ENCODE measurements at places on chromosomes 11 and 22. TPM values are rescaled to one million over a fixed set of nuclear protein-coding genes. Genes with fewer than 3 reads are reported as not detected.
A peak's percentile ranks its signal among the peaks of the same experiment; 100 is the strongest.

The HOATZ gene
- not detected for total RNA-seq

The SMC1B gene
- not detected for total RNA-seq

The MMP12 gene
- 0.12 TPM for total RNA-seq

The MIOX gene
- 0.35 TPM for total RNA-seq

The BARX2 gene
- not detected for total RNA-seq

The IGLL5 gene
- total RNA-seq: not detected

The OR52M1 gene
- not detected for total RNA-seq

The SHANK3 gene
- 1.3 TPM for total RNA-seq

DNA sequence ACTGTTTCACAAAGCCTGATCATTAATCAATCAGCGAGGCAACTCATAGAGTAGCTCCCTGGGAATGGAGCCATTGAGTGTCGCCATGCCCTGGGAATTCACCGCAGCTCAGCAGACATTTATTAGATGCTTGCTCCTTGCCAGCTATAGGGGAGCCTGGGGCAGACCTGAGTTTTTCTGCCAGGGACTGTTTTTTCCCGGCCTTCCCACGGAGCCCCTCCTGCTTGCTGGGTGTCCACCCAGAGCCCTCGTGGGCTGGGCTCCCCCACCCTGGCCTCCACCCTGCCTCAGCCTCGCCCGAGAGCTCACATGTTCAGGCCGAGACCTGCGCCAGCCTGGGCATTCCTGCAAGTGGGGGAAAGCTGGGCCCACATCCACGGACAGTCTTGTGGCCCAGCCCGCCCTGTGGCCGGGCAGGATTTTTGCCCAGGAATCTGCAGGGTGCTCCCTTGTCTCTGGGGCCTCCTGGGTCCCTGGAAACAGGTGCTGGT lies 64.9 kb downstream of the SMIM38 start:
- DNase-seq: peak; percentile 57

GRCh38 chr11:62493801-62494200 lies 52.8 kb downstream of the AHNAK start:
- DNase-seq: no peak

- DNase-seq: no peak
Observed at GRCh38 chr11:15871904-15872626, 484.3 kb downstream of the SOX6 start.

- peak; percentile 55 for DNase-seq
Observed at GRCh38 chr11:28833670-28834069, 725.5 kb downstream of the METTL15 start.

DNA sequence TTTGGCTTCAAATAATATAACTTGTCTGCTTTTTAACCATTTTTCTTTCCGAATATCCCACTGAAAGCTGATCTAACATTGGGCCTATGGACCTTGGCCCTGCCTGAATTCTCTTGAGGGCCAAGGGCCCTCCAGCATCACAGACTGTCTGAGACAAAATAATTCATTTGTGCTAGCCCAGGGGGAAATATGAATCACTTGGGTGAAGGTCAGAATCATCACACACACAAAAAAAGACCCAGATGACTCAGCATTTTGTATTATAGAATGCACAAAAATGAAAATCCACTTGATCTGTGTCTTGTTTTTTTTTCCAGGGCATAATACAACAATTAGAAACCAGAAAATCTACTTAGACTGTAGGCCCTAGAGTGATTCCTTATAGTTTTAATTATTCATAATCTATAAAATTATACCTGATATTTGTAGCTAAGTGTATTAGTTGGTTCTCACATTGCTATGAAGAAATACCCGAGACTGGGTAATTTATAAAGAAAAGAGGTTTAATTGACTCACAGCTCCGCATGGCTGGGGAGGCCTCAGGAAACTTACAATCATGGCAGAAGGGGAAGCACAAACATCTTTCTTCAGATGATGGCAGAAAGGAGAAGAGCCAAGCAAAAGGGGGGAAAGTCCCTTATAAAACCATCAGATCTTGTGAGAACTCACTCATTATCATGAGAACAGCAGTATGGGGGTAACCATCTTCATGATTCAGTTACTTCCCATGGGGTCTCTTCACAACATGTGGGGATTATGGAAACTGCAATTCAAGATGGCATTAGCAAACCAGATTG lies 15.6 kb upstream of the RDX start:
- DNase-seq: peak; percentile 13

DNA sequence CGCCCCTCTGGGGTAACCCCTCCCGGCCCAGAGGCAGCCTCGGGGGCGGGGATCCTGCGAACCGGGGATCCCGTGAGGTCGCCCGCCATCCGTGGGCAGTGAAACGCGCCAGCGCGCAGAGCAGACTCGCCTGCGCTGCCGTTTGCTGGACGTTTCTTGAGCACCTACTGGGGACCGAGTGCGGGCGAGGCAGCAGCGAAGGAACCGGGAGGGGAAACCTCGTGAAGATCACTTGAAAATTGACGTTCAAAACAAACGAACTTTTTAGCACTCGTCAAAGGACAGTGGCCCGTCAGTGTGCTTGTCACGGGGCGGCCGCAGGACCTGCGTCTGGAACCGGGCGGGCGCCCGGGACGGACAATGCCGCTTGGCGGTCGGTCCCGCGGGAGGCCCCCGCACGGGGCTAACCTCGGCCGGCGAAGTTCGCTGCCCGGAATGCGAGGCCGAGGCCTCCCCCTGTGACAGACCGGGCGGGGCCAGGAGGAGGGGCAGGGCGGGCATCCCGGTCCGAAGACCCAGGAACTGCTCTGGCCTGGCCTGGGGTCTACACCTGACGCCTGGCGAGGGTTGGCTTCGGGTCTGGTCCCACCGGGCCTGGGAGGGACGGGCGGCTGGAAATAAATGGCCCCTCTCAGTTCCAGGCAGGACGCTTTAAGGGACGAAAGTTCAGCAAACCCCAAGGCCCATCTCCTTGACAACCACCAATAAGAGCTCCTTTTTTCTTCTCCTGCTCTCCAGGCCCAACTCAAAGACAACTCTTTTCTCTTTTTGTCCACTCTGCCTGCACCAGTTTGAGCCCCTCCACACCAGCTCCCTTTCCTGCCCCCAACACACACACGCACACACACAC lies 723 bp upstream of the SCUBE1 start:
- no peak for DNase-seq

- no peak for DNase-seq
Observed at GRCh38 chr22:29343313-29343805, 27.9 kb upstream of the RASL10A start.

DNA sequence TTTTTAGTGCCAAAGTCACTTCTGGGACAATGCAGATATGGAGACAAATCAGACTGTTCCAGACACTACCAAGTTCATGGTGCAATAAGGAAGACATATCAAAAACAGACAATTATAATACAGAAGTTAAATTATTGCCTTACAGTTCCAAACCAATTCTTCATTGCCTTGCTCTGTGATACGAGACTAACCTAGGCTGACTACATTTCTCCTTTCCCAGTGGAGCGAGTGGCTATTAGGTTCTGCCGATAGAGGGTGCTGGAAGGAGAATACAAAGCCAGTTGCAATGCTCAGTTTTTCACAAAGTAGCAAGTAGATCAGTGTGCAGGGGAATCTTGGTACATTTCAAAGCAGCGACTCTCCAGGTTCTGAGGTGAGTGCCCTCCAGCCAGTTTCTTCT lies 67.8 kb downstream of the FAM168A start:
- no peak for DNase-seq

DNA sequence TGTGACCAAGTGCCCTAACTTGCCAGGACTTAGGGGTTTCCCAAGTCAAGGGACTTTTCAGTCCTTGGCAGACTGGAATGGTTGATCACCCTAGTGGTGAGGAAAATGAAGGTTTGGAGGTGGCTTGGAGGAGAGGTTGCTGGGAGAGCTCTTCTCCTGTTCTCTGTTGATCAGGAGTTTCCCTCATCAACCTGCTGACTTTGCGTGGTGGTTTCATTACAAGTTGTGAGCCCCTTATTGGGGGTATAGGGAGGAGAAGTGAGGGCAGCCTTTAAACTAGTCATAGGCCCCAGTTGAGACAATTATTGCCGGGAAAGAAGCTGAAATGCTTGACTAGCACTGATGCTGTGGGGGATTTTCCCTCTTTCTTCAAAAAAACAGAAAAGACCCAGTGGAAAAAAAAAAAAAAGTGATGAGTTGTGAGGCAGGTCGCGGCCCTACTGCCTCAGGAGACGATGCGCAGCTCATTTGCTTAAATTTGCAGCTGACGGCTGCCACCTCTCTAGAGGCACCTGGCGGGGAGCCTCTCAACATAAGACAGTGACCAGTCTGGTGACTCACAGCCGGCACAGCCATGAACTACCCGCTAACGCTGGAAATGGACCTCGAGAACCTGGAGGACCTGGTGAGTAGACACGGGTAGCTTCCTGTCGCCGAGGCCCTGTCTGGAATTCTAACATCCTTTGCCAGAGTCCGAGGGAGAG lies at the start of gene CXCR5:
TSS of gene CXCR5 (plus strand) at position 525 of the 704 bp plus-strand sequence. CDS start at position 575, 50 bp downstream.
- DNase-seq: no peak

GRCh38 chr11:114298710-114299109 lies 2.5 kb downstream of the NNMT start:
- no peak for DNase-seq

GRCh38 chr11:24872651-24873311 lies 375.9 kb downstream of the LUZP2 start:
- DNase-seq: no peak

Measured in MG63 (cell line).